Neuronal stem cell (in vitro differentiated cells): ENCODE measurements at places on chromosomes 11 and 22.

- DNase-seq, result no peak
Observed at GRCh38 chr11:77471558-77472193, 2.2 kb downstream of the PAK1 start.

GRCh38 chr11:34273099-34273498 is 84.7 kb downstream of the ABTB2 start:
- no peak for DNase-seq

DNA sequence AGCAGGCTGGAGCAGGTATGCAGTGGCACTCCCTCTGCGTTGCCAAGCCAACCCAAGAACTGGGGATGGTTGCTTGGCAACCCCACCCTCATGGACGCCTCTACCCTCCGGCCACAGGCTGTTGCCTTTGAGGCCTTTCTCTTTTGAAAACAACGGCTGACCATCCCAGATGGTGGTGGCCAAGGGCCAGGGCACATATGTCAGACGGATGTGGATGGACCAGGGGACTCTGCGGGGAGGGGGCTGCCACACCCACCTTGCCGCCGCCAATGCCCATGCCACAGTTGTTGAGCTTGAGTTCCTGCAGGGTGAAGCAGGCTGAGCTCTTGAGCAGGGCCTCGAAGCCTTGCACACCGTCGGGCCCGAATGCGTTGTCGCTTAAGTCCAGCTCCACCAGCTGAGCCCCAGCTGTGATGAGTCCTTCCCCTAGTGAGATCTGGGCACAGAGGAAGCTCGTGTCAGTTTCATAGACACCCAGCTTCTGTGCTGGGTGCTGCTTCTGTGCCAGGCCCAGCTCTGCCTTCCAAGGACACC is 21.5 kb downstream of the RANGAP1 start:
- DNase-seq, result no peak

GRCh38 chr11:64453466-64453865 is 94.5 kb downstream of the RPS6KA4 start:
- no peak for DNase-seq

DNA sequence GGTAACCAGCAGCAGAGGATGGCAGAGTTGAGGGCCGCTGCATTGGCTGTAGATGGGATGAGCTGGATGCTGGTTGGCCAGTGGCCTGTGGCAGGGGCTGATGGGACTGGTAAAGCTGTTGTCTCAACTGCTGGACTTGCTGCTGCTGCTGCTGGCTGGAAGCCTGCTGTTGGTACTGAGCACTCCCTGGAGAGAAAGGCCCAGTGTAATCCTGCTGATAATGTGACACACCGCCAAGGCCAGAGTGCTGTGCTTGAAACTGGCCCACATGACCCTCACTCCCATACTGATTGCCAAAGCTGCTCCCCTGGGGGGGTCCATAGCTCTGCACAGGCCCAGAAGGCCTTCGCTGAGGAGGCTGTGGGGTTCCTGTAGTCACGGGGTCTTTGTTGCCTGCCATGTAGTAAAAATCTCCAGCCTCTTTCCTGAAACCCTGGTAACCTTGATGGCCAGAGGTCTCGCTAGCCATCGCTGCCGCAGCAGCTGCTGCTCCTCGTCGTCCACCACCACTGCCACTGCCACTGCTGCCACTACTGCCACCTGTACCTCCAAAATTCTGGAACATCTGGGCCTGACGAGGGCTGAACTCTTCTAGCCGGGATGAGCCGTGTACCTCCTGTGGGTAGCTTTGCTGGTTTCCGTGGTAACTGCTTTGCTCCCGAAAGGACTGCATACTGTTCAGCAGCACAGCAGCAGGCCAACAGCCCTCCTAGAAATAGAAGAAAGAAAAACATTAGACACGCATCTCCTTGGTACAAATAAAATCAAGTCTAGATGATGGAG is 55.6 kb downstream of the TCF20 start:
- no peak for DNase-seq

DNA sequence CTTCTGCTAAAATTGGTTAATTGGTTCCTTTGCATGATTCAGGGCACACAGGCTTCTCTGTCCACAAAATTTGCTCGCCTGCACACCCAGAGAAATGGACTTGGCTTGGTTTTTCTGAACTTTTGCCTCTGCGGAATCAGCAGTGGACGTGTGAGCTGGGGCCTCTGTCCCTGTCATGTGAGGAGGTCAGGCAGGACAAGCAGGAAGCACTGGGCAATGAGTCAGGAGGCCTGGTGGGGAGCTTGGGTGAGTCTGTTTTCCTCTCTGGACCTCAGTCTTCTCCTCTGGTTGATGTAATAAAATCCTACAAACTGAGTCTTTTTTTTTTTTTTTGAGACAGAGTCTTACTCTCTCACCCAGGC is 10.4 kb upstream of the CELSR1 start:
- no peak for DNase-seq

DNA sequence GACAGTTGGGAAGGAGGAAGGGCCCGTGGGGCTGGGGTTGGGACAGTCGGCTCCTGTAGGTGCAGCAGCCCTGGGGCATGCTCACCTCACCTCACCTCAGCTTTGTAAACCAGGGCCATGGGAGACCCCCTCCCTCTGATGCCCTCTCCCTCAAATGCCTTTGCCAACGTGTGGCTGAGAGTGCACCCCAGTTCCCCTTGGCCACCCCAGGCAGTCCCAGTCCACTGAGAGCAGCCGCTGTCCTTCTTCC is 4.2 kb upstream of the NEAT1 start:
- no peak for DNase-seq

- no peak for DNase-seq
Observed at GRCh38 chr11:118206391-118207031, 18.3 kb downstream of the JAML start.

DNA sequence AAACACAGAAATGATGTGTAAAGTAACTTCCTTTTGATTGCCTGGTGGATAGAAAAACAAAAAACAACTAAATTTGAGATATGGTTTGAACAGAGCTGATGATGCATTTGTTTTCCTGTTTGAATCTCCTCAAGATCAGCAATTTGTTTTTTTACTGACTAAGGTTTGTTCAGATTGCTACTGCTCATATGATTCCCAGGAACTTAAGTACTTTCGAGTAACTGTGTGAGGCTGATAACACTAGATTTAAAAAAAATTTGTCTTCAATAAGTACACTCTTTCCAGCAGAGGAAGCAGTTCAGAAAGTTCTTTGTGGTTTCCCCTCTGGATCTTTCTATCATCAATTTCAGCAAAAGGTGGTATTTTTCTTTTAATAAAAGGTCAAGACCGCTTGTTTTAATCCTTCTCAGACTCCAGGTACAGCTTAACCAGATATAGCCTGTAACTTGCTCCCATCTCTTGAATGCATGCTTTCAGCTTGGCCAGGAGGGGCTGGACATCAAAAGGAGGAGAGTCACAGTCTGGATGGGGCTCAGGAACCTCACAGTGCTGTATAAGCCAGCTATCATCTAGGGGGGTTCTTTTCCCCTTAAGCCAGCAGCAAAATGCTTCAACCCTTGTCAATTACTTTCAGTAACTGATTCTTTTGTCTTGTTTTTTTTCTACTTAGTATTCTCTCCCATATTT is 12.3 kb upstream of the MS4A6E start:
- DNase-seq, result no peak

GRCh38 chr11:116231543-116231942 is 541.2 kb downstream of the BUD13 start:
- DNase-seq, result no peak

GRCh38 chr11:17588166-17588565 is 41.1 kb downstream of the OTOG start:
- DNase-seq, result no peak

- no peak for DNase-seq
Observed at GRCh38 chr11:118916842-118917388, 8.8 kb downstream of the BCL9L start.

DNA sequence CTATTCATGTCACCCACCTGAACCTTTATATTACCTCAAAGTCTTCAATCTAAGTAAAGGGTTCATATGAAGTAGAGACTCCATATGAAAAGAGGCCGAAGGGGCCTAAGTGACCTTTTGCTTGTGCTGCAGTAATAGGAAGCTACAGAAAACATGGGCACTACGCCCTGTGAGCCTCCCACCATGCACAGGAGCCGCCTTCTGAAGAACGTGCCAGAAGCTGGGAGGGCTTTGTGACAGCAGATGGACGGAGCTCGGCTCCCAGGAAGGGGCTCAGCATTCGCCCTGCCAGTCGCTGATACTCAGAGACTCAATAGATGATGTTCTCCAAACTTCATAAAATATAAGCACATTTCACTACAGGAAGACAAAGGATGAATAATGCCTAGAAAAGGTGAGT is 21.2 kb downstream of the DEAF1 start:
- no peak for DNase-seq

- no peak for DNase-seq
Observed at GRCh38 chr11:19220903-19221724, 19.3 kb upstream of the CSRP3 start.

GRCh38 chr11:133965031-133965601 is 8.3 kb upstream of the IGSF9B start:
- DNase-seq, result no peak

DNA sequence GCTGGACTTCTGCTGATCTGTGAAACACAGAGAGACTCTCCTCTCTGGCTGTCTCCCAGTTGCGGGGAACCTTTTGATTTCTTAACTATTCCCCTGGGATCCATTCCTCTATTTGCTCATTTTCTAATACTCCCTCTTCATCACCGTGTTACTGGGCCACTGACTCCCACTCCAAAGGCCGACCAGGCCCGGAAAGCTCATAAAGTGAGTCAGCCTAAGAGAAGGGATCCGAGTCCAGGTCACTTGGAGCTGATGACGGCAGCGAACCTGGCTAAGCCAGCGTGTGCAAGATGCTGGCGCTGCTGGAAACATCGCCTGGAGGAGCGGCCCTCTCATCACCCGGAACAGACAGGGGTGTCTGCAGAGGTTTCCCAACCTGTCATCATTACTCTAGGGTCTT is 112.8 kb downstream of the FBXO7 start:
- no peak for DNase-seq

DNA sequence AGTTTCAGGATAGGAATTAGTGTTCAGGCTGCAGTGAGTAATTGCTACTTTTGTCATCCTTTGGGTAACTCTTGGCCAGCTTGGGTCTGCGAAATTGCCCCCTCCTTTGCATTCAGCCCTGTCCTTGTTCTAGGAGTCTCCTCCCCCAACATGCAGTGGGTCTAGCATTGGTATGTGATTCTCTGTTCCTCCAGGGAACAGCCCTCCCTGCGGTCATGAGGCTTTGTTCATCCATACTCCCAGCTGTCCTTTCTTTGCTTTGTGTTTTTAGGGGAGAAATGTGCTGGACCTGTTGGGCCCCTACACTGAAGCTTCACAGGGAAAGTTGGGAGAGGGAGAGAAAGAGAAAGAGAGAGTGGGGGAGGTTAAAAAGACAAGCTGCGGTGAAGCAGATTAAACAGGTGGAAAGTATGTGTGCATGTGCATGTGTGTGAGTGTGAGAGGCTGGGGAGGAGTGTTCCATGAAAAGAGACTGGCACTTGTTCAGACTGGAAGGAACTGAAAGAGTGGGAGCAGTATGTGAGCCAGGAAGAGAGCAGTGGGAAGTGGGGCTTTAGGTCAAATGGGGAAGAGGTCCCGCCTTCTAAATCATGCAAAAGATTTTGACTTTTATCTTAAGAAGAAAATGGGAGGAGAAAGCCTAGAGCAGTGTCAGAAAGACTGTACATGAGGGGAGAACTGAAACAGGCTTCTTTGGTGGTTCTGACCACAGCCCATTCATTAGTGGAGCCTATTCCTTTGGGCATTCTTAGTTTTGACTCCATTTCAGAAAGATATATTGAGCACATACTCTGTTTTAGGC is 17.9 kb upstream of the SESN3 start:
- no peak for DNase-seq

DNA sequence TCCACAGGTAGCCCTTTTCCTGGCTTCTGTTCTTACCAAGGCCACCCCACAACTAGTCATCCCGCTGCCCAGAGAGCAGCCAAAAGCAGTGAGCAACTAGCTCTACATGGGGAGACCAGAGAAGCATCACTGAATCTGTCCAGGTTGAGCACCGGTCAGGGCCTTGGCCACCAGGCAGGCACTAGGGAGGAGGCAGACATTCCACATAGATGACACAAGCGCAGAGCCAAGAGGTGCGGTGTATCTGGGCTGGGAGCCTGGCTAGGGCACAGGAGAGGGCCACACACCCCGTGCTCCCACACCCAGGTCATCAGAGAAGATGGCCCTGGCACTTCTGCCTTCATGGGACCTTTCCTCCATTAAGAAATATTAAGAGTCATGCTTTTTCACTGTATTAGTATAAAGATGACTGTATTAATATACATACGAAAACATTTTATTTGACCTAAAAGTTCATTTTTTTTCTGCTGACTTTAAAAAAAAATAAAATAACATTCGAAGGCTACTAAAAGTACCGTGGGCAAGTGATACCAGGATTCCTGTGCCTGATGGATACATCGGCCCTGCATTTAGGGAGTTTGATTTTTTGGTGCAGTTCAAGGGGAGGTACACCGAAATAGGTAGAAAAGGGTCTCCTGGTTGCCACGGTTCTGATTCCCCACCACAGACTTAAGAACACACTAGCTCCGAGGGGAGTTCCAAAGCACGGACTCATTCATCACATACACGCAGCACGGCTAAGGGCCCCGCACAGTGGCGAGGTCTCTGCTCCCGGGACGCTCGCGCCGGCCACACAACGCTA is 1.2 kb downstream of the DGCR2 start:
- no peak for DNase-seq

- DNase-seq, result no peak
Observed at GRCh38 chr11:69671734-69672465, 3.3 kb downstream of the LTO1 start.

GRCh38 chr11:134678744-134679143 is 266.7 kb upstream of the B3GAT1 start:
- no peak for DNase-seq

- DNase-seq, result no peak
Observed at GRCh38 chr11:62445314-62445740, 26.5 kb downstream of the SCGB1A1 start.

DNA sequence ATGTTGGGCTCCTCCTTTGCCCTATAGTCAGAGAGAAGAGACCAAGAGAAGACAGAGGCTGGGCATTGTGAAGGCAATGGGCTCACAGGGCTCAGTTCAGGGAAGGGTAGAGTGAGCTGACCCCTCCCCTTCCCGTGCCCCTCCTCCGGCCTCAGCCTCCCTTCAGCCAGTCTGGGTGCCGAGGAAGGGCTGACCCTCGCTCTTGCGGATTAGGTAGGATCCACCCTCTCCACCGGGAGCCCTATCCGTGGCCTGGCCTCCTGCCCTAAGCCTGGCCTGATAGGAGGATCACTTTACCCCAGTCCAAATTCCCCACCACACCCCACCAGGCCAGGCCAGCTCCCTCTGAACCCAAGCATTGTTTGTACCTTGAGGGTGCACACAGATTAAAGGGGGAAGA is 1.8 kb upstream of the PPP1R14B start:
- DNase-seq, result no peak

- no peak for DNase-seq
Observed at GRCh38 chr22:44935724-44936123, 74.1 kb downstream of the PHF21B start.

DNA sequence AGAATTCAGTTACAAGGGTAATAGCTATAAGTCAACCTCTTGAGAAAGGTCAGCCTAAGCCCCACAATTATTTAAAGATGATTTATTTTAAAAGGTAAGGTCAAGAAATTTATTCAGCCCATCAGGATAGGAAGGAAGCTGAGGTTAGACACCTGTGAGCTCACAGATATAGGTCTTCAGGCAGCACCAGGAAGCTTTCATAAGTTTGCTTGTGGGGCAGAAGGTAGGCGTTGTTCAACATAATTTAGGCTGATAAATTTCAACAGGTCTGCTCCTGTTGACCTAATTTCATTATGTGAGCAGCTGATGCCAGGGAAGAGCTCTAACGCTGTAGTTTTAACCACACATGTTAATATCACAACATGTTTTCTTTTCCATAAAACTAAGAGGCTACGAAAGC is 118.1 kb upstream of the APOA1 start:
- DNase-seq, result no peak
